Sigmoid colon (tissue), 7 donors: ENCODE measurements at places on chromosomes 13 and 19. TPM values are rescaled to one million over a fixed set of nuclear protein-coding genes. Genes with fewer than 3 reads are reported as not detected.

DNA sequence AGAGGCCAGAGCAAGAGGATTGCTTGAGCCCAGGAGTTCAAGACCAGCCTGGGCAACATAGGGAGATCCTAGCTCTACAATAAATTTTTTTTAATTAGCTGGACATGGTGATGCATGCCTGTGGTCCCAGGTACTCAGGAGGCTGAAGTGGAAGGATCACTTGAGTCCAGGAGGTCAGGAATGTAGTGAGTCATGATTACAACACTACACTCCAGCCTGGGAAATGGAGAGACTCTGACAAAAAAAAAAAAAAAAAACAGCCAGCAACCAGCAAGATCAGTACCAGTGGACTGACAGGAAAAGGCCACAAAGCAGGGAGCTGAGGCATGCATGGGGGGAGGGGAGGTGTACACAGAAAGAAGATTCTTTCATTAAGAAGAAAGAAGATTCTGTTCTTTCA, 52.7 kb upstream of the RFXAP start:
- DNase-seq: no peak

DNA sequence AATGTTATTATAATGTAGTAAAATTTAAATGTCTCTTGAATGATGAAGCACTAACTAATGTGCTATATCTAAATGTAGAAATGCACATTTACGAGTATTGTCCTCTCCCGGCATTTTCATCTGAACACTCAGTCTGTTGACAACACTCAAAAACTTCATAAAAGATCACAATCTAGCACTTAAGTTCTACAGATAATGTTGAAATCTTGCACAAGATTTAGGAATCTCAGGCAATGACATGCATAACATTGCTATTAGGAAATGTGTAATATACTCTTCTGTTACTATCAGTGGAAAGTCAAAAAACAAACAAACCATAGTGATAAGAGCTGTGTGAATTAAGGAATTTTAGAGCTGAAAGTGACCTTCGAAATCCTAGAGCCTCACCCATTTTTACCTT, 37.5 kb upstream of the XPO4 start:
- DNase-seq: no peak

DNA sequence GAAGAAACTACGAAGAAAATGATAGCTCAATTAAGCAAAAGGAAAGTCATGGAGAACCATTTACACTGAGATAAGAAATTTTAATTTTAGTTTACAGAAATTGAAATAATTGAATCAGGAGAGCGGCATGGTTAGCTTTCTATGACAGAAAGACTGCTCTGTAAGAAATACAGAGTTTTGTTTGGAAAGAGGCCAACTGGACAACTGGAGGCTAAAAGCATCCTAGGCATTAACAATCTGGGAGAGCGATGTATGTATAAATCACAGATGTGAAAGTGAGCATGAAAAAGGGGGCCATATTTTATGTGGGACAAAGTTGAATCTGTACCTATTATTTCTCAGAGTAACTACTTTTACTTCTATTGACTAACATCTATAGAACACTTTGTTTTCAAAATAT, 1608.8 kb upstream of the PCDH20 start:
- no peak for DNase-seq

Gene CABP5
- not detected for total RNA-seq

GRCh38 chr19:14972676-14973075, 7.0 kb downstream of the SLC1A6 start:
- DNase-seq: no peak

- DNase-seq: no peak
Observed at GRCh38 chr13:30607908-30608307, 9.8 kb upstream of the USPL1 start.
